ENCODE measurements at places on chromosomes 1 and 21.
A peak's percentile ranks its signal among the peaks of the same experiment; 100 is the strongest.

DNA sequence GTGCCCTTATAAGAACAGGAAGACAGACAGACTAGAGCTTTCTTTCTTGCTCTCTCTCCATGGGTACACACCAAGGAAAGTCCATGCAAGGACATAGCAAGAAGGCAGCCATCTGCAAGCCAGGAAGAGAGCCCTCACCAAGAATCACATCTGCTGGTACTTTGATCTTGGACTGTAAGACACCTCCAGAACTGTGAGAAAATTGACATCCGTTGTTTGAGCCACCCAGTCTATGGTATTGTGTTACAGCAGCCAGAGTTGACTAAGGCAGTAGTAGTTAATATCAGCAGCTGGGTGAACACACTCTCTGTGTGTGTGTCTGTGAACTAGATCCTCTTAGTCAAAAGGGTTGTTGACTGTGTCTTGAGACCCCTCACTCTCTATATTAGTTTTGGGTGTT is 53.8 kb upstream of the PPP2R5A start:
- DNase-seq: no peak

- peak; percentile 68 for DNase-seq
These were observed 1.1 kb upstream of the TTC39A start for GRCh38 chr1:51331206-51332100.

DNA sequence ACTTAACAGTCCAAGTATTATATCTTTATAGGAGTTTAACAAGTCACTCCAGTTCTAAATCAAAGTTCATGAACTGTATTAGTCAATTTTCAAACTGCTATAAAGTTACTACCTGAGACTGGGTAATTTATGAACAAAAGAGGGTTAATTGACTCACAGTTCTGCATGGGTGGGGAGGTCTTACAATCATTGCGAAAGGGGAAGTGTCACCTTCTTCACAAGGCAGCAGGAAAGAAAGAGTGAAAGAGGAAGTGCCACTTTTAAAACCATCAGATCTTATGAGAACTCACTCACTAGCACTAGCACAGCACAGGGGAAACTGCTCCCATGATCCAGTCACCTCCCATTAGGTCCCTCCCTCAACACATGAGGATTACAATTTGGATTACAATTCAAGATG is 70.0 kb downstream of the CLCA4 start:
- peak; percentile 9 for DNase-seq

DNA sequence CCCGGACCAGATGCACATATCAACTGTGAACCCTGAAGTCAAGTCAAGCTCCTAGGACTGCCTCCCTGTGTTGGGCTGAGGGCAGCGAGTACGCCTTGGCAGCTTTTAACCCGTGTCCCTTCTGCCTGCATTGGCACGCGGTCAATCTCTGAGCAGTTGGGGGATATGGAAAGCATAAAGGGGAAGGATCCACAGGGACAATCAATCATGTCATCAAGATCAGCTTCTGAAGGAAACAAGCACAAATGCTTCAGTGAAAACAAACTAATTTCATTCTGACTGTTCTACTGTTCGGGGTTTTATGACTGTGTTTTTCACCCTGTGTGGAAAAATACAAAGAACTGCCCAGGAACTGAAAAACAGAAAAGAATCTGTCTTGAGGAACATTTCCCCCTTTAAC is 106.2 kb downstream of the RUNX1 start:
- no peak for DNase-seq

- peak; percentile 42 for DNase-seq
These were observed 21.3 kb downstream of the UROD start for GRCh38 chr1:45033356-45033755.

DNA sequence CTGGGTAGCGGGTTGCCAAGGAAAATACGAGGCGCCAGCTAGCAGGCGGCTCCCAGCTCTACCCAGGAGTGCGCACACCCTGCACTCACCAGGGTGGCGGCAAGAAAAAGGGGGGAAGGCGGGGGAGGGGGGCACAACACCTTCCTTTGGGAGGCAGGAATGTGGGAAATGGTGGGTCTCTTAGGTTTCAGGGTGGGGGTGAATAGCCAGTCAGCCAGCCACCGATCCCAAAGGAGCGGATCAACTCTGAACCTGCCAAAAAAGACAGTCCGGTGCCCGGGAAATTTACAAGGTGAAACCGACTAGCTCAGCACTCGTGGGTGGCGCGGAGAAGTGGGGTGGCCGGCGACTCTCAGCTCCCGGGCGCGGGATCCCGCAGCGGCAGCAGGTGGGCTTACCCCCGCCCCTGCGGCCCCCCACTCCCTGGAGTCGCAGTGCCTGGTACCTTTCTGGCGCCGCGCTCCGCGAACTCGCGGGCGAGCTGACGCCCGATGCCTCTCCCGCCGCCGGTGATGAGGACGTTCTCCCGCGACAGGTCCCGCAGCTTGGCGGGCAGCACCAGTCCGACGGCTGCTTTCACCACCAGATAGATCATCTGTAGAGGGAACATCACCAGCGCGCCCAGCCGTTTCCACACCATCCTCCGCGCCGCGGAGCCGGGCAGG is 1.2 kb downstream of the DHRS3 start:
- DNase-seq: no peak

GRCh38 chr1:7454052-7454815 is 316.9 kb upstream of the VAMP3 start:
- no peak for DNase-seq

GRCh38 chr1:187762118-187762517 is 933.4 kb downstream of the PLA2G4A start:
- no peak for DNase-seq

- no peak for DNase-seq
These were observed 505.2 kb downstream of the SMYD3 start for GRCh38 chr1:246001837-246002230.

GRCh38 chr1:183411091-183411490 is 7.1 kb downstream of the NMNAT2 start:
- no peak for DNase-seq

GRCh38 chr1:209809611-209810010 is 3.7 kb upstream of the IRF6 start:
- no peak for DNase-seq

GRCh38 chr1:201302163-201303152 is 19.2 kb downstream of the PKP1 start:
- no peak for DNase-seq

DNA sequence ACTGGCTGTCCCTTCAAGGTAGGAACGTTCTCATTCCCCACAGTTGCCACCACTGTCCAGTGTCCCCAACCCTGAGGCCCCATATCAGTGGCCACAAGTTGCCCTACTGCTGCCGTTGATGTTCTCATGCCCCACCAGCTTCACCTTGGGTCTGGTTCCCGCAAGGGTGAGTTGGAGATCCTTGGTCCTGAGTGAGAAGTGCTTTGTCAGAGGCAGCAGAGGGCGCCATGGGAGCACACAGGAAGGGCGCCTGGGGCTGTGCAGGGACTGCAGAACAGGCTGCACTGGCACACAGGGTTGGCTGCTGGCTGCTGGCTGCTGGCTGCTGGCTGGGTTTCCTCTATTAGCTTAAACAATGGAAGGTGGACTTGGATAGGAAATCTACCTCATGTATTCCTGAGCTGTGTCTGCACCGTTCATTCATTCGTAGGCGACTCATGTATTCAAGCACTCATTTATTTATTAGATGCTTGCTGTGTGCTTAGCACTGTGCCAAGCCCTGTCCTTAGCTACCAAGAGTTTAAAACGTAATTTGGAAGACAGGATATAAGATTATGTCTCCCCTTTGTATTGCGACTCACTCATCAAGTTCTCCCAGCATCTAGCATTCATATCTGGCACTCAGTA is 2.1 kb upstream of the S100A9 start:
- DNase-seq: no peak

DNA sequence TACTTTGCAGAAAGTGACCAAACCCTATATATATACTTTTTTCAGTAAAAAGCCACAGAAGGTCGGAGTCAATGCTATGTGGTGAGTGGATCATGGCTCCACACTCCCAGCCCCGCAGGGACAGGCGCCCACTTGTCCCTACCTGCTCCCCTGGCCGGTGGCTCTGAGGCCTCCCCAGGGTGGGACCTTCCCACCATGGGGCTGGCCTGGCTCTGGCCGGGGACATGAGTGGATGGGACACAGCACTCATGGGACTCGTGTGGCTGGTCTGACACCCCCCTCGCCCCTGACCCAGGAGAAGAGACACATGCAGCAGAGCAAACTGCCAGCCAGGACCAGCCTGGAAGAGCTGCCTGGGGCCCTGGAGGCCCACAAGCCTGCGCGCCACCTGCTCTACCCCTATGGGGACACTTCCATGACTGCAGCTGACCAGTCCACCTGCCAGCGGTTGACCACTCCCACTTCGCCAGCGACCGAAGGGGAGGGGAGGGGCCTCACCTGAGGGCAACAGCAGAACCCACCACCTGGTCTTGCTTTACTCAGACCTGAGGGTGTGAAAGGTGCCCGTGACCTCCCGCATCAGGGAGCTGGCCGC is 2.2 kb downstream of the SPATC1L start:
- DNase-seq: no peak

GRCh38 chr1:203149188-203149840 is 21.8 kb downstream of the ADORA1 start:
- DNase-seq: no peak

GRCh38 chr1:232207073-232207866 is 422.7 kb downstream of the SIPA1L2 start:
- DNase-seq: no peak

GRCh38 chr1:66809245-66809644 is 8.2 kb upstream of the INSL5 start:
- no peak for DNase-seq

DNA sequence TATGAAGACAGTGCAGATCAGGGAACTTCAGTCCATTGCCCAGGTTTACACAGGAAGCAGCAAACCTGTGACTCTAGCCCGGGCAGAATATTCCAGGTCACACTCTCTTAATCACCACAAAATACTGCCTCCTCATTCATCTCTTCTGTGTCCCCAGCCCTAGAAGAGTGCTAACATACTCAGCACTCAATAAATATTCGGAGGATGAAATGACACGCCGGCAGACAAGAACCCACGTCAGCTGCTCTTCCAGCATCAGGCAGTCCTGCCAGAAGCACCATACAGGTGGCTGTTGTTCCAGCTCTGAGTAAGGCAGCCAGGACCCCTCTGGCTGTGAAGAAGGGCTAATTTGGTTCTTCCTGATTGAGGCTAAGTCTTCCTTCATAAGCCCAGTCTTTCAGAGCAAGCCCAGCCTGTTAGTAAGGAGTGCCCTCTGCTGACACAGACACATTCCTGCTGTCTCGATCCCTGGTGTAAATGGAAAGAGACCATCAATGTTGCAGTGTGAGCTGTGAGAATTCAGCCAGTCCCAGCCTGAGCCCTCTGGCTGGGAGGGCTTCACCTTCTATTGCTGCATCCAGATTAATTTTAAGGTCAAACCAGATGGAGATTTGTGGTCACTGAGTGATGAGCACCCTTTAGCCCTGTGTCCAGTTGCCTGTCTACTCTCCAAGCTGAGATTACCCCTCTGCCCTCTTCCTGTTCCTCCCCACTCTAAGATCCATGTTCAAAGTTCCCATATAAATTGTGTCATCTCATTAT is 45.0 kb upstream of the KIRREL1 start:
- no peak for DNase-seq

DNA sequence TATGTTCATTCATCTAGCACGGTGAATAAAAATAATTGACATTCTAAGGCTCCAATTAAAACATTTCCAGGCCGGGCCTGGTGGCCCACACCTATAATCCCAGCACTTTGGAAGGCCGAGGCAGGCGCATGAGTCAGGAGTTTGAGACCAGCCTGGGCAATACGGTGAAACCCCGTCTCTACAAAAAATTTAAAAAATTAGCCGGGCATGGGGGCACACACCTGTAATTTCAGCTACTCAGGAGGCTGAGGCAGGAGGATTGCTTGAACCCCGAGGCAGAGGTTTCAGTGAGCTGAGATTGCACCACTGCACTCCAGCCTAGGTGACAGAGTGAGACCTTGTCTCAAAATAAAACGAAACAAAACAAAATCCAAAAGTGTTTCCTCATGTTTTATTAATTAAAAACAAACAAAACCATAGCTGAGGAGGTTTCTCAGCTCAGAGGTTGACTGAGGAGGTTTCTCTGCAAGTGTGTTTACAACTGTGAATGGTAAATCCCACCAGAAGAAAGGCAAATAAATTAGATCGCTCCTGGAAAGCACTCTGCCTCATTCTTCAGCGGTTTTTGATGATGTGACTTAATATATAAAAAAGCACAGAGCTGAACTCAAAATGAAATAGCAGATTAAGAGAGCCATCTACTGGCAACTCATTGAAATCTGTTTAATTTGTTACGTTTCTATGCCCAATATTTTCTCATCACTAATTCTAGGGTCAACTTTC is 37.7 kb upstream of the ATG4C start:
- no peak for DNase-seq

DNA sequence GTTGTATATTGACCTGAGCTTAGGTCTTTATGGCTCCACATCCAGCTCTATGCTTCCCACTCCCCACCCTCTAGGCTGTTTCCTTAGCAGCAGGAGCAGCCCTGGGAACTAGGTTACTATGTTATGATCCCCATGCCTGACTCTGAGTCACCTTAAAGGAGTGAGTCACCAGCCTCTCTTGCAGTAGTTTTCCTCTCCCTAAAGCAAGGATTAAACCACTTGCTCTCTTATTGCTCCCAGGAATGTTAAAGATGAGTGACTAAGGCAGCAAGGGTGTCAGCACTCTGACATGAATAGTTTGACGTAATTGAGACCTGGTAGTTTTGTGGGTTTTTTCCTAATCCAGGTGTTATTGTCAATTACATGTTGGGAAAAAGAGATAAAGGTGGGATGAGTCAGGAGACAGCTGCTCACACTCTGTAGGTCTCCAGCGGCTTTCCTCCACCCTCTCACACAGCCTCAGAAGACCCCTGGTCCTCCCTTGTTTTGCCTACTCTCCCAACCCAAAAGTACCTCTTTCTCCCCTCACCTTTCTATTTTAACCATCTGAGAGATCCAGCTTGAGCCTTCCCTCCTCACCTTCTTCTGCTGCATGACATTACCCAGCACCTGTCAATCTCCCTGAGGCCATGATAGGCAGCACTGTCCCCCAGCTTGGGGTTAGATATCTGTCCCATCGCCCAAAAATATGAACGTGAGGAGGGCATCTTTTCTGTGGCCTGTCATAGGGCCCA is 369.1 kb upstream of the VAMP3 start:
- DNase-seq: no peak

GRCh38 chr1:181396171-181396670 is 87.1 kb upstream of the CACNA1E start:
- no peak for DNase-seq

DNA sequence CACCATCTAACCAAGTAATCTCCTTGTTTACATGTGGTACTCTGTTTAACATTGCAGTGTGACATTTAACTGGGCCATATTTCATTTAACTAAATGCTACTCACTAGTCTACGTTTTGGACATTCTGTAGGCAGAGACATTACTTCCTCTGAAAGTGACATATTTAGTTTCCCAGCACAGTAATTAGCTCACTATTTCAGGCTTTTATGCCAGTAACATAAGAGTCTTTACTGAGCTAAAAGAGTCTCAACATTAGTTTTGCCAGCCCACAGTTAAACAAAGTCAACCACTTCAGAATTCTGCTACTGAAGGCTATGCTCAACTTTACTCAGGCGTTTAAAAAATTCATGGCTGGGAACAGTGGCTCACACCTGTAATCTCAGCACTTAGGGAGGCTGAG is 2.6 kb upstream of the TNFRSF9 start:
- no peak for DNase-seq

GRCh38 chr1:175536369-175536768 is 207.0 kb downstream of the TNR start:
- DNase-seq: no peak
